Naive thymus-derived CD8-positive, alpha-beta T cell (primary cell): ENCODE measurements at places on chromosomes 16 and 17.

- no peak for DNase-seq
Observed at GRCh38 chr16:21590796-21591195, 8.6 kb upstream of the METTL9 start.

- no peak for DNase-seq
Observed at GRCh38 chr17:57875290-57876022, 25.6 kb upstream of the MRPS23 start.

DNA sequence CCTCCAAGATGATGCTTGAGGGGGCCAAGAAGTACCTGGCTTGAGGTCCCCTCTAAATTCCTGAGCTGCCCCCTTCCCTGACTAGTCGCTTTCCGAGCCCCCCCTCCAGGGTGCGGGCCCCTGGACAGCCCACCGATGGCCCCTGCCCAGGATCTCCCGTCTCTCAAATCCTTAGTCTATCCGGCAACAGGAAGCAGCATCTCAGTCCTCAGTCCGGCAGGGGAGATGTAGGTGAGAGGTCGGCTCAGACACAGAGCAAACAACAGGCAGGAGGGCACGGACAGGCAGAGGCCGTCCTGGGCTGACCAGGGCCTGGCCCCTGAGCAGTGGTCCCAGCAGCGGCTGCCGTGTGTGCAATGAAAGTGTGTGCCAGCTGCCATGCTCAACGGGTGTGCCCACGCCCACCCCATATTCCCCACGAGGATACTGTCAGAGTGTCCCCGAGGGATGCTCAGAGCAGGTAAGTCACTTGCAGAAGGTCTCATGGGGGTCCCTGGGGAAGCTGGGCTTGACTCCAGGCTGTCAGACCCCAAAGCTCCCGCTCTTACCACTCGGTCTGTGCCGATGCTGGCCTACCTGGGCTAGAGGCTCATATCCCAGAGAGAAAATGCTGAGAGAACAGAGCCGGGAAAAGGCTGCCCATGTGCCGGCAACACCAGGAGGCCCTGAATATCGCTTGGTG lies 7.2 kb downstream of the SLC43A2 start:
- DNase-seq, result no peak

DNA sequence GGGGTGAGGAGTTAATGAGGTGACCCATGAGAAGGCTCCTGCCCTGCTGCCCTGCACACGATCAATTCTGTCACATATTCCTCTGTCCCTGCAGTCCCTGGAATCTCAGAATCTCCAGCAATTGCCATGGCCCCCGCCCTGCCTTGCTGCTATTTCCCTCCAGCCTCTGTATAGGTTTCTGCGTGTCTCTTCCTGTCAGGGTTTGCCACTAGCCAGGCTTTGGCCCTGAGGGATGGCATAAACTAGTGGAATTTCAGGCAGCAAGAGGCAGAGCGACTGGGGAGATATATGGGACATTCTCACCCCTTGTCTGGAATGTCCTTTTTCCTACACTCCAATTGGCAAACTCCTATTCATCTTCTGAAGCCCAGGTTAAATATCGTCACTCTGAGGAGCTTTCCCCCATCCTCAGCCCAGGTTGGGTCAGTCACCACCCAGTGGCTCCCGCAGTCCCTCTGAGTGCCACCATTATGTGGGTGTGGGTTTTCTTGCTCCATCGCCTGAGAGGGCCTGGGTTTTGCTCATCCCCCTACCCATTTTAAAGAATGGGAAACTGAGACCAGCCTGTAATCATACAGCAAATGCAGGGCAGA lies 15.5 kb upstream of the NATD1 start:
- DNase-seq, result no peak

DNA sequence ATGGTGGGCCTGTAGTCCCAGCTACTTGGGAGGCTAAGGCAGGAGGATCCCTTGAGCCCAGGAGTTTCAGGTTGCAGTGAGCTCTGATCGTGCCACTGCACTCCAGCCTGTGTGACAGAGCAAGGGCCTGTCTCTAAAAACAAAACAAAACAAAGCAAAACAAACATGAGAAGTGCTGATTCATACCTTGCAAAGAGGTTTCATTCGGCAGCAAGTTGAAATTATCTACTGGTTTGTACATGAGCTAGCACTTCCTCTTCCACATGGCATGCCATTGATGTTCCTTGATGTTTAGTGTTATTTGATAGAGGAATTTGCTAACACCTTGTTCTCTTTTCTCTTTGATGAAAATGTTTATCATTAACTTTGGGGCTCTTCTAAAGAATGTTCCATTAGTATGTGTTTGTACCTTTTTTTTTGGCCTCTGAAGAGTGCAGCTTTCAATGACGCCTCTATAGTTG lies 50.6 kb downstream of the SPECC1 start:
- DNase-seq, result no peak

DNA sequence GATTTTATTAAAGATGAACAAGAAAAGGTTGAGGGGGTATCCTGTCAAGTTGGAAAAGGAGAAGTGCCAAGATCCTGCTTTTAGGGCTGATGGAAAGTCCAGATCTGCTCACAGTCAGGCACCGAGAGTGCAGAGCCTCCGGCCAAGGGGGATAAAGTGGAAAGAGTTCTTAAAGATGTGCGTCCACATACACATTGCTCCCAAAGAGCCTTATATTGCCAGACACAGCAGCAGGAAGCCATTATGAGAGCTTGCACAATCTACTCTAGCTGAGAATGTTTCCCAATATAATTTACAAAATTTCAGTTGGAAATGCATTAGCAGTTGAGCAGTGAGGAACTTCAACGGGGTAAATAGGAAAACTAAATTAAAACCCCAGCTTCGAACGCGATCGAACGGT lies 95.6 kb downstream of the SALL1 start:
- no peak for DNase-seq

- DNase-seq, result peak; percentile 84
Observed at GRCh38 chr17:1643293-1643998, 2.1 kb downstream of the SCARF1 start.

DNA sequence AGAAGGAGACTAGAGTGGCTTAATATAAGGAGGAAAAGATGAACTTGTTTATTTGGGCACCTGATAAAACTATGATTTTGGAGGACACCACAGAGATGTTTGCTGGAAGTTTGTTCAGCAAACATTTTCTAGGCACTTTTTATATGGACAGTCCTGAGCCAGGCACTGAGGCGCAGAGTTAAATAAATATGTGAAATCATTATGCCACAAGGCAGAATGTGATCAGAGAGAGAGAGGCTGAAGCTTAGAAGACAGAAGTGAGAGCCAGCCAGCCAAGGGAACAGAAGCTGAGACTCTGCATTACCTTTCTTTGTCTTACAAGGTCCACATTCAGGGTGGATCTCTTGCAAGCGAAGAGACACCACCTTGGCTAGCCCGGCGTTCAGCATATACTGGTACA lies 21.4 kb downstream of the GTF3C1 start:
- no peak for DNase-seq

DNA sequence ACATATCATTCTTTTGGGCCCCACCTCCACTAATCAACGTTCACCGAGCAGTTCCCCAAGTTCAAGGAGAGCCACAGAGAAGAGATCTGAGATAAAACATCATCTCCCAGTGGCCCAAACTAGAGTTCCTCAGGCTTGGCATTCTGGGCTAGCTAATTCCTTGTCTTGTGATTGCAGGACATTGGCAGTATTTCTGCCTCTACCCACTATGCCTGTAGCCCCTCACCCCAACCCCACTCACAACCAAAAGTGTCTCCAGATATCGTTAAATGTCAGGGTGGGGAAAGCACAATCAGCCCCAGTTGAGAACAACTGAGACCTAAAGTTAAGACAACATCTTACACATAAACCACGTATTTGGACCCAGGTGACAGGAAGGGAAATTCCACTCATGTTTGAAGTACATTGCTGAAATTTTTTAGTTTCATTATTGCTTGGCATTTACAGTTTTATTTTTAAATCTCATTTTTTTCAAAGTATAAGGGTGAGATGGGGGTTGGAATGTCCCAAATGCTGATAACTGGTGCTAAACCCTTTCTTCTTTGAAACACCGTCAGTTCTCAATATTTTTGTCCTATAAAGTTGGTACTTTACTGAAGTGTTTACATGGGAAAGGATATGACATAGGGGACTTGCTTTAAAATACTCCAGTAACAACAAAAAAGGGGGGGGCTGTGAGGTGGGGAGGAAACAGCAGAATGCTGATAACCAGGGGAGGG lies 13.6 kb downstream of the ZC3H7A start:
- DNase-seq, result peak; percentile 21

DNA sequence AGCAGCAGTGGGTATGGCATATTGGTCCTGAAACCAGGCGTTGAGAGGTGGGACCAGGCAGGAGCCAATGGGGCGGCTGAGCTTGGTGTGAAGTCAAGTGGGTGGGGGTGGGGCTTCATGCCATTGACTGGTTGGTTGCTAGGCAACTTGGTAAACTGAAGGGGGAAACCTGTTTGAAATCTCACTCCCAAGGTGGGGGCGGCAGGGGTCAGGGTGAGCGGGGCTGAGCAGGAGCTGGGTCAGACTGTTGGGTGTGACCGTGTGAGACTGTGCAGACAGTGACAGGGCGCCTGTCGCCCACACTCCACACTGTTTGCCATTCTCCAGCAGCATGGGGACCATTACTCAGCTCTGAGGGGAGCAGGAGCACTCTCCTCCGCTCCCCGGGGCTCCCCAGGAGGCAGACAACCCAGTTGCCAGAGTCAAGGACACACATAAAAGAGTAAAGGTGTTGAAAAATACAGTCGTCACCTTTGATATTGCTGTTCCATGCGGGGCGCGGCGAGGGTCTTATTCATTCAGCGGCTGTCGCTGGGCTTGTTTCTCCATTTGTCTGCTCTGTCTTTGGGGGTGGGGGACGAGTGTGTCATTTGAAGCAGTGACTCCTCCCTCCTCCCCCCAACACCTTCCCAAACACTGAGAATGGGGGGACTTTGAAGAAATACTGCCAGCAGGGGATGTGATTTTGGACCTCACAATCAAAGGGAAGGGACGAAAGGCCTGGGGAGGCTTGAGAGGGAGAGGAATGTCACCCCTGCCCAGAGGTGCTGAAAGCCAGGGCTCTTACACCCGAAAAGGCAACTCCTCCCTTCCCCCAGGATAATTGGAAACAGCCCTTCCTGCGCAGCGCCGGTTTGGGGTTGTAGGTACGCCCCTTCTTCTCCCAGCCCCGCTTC lies 1.2 kb upstream of the EFNB3 start:
- no peak for DNase-seq

GRCh38 chr17:27480699-27481098 lies 24.5 kb downstream of the KSR1 start:
- DNase-seq, result no peak

- no peak for DNase-seq
Observed at GRCh38 chr17:78442648-78443218, 64.3 kb downstream of the PGS1 start.

GRCh38 chr17:31857920-31858641 lies 963 bp downstream of the COPRS start:
- DNase-seq, result no peak

DNA sequence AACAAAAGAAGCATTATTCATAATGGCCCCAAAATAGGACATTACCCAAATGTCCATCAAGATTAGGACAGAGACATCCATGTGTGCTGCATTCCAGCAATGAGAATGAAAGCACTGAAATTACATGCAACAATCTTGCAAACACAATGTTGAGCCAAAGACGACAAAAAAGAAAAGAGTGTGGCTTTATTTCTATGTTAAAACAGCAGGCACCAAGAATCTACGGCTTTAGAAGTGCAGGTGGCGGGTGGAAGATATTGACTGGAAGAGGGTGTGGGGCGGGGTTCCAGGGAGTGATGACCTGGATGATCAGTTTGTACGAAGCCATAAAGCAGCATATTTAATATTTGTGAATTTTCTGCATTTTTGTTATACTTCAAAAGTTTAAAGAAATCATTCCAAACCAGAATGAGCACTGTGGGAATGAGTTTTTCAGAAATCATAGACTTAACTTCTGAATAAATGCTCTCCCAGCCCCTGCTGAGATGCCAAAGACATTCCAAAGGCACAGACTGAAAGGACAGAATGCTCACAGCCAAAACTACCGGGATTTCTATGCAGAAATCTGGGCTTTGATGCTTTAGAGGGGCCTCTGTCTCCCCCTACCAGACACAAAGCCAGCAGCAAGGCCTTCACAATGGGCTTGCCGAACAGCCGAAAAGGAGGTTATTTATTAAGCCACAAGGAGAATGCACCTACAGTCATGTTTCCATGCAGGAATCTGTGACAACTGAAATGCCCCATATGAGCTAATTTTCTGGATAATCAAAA lies 361.6 kb downstream of the GRIN2A start:
- DNase-seq, result no peak

DNA sequence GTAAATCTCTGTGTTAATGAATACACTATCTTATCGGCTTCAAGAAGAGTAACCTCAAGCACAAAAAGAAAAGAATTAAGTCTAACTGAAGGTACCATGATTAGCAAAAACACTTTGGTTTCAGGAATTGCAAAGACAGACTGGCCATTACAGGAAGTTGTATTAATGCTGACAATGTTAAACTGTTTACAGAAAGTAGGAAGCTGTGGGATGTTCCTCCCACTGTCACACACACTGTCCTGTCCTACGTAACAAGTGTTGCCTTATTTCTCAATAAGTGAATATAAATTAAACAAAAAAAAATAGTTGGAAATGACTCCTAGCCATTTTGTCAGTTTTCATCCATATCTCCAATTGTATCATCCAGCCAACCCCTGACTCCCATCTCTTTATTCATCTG lies 8.6 kb downstream of the GNA13 start:
- no peak for DNase-seq

GRCh38 chr16:7450440-7450839 lies 117.8 kb downstream of the RBFOX1 start:
- no peak for DNase-seq

GRCh38 chr16:14121142-14121541 lies 50.0 kb downstream of the MRTFB start:
- no peak for DNase-seq

GRCh38 chr17:3843935-3844516 lies 2.0 kb downstream of the NCBP3 start:
- peak; percentile 22 for DNase-seq

DNA sequence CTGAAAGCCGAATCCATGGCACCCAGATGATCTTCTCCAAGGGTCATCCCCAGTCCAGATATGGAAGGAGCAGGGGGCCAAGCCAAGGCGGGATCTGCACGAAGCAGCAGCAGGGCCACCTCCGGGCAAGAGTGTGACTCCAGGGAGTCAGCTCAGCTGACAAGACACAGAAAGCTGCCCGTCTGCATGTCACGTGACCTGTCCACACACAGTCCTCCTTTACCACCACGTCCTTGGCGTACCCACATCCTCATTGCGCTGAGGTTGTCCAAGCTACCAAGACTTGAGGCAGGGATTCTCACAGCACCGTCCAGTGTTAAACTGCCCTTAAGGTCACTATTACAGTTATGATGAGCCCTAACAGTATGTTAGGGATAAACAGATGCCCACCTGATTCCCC lies 11.3 kb upstream of the CYTH1 start:
- DNase-seq, result no peak
